ENCODE measurements at places on chromosomes 3 and 15. TPM values are rescaled to one million over a fixed set of nuclear protein-coding genes. Genes with fewer than 3 reads are reported as not detected.

Gene C3orf80
- not detected for polyA plus RNA-seq

Gene RTP1
- polyA plus RNA-seq: not detected

Gene PATL2
- 0.10 TPM for polyA plus RNA-seq

Gene AADACL2
- not detected for polyA plus RNA-seq

Gene KBTBD8
- 1.8 TPM for polyA plus RNA-seq

Gene CYP1A2
- polyA plus RNA-seq: not detected

Measured in IMR-90 (cell line).